GM23248 (cell line): ENCODE measurements at places on chromosomes 6 and 20.

- no peaks in the 10 kb centered on the region for H3K36me3 ChIP-seq
- no peak overlapping the region for H3K4me3 ChIP-seq
- H3K4me1 ChIP-seq = peaks cover 17% of the 10 kb centered on the region
- DNase-seq = peak; percentile 93
- peak overlapping the region; percentile 96 for H3K27ac ChIP-seq
These were observed 345.5 kb downstream of the THBS2 start for GRCh38 chr6:168908166-168908565.

- no peak overlapping the region for H3K4me3 ChIP-seq
- peaks cover 5% of the 10 kb centered on the region; the same call in 1 of the 2 replicates for H3K27me3 ChIP-seq
- no peaks in the 10 kb centered on the region for H3K4me1 ChIP-seq
- H3K27ac ChIP-seq = no peak overlapping the region
- H3K36me3 ChIP-seq = no peaks in the 10 kb centered on the region
These were observed 22.2 kb upstream of the SNRPB2 start for GRCh38 chr20:16707674-16708073.

GRCh38 chr6:7424967-7425807 lies 35.6 kb downstream of the RIOK1 start:
- H3K27ac ChIP-seq = no peak overlapping the region
- no peaks in the 10 kb centered on the region for H3K27me3 ChIP-seq
- H3K36me3 ChIP-seq = no peaks in the 10 kb centered on the region
- DNase-seq = peak; percentile 75

DNA sequence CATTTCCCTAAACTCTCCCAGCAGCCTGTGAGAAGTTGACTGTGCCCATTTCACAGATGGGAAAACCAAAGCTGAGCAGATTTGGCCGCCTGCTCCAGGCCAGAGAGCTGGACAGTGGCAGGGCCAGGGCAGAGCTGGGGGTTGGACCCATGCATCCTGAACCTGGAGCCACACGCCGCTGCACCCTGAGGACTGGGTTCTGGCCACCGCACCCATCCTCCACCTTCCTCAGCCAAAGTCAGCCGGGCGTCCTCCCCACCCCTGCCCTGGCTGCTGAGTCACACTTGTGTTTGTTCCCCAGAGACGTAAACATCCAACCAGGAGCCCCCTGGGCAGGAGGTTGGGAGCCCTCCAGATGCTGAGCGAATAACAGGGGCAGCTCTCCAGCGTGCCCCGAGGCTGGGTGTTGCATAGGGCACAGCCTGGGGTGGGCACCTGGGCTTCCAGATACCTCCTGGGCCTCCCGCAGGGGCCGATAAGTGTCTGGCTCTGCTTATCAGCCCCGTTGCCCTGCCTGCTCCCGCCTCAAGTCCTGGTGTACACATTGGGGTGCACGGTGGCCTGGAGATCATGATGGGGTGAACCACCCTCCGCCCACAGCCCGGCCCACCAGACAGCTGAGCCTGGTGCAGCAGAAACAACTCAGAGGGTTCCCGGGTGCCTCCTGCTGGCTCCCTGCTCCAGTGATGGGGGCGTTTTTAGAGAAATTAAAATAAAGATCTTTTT lies 23.8 kb downstream of the RBM38 start:
- DNase-seq = peak; percentile 50
- no peak overlapping the region for H3K27ac ChIP-seq
- H3K36me3 ChIP-seq = no peaks in the 10 kb centered on the region
- peaks cover 9% of the 10 kb centered on the region; the same call in 1 of the 2 replicates for H3K27me3 ChIP-seq

- H3K4me3 ChIP-seq = no peak overlapping the region
- H3K27ac ChIP-seq = no peak overlapping the region
- no peaks in the 10 kb centered on the region for H3K36me3 ChIP-seq
These were observed 687.8 kb downstream of the COL12A1 start for GRCh38 chr6:74518035-74518434.

- DNase-seq = peak; percentile 50
- H3K4me1 ChIP-seq = 0 out of 2 replicates have a peak, but pooled peaks cover 7% of the 10 kb centered on the region
These were observed 42.2 kb upstream of the IFNGR1 start for GRCh38 chr6:137261361-137261760.
